ENCODE measurements at places on chromosomes 7 and 10.

GRCh38 chr7:16652240-16652583 lies 6.2 kb downstream of the BZW2 start:
- no peak for DNase-seq

- DNase-seq, result no peak
Observed at GRCh38 chr7:45685619-45686240, 111.6 kb downstream of the ADCY1 start.

DNA sequence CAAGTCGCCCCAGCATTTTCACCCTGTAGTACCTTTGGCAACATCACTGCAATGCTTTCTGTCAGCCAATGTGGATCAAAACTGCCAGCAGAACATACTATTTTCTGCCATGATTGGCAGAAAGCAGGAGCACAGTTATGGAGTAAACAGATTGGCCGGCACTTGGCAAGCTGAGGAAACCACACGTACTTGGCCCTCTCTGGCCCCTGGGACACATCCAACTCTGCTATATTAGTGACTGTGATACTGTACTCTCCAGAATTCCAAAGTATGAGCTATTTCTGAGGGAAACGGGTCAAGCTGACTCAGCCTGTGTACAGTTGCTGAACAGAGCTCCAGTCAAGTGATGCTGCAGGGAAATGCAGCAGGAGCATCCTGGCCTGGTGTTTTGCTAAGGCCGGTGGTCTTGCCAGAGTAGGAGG lies 39.8 kb upstream of the LANCL2 start:
- DNase-seq, result no peak

GRCh38 chr10:14102056-14102455 lies 228.7 kb downstream of the FRMD4A start:
- DNase-seq, result no peak

GRCh38 chr10:32263300-32263699 lies 83.7 kb downstream of the EPC1 start:
- DNase-seq, result no peak

DNA sequence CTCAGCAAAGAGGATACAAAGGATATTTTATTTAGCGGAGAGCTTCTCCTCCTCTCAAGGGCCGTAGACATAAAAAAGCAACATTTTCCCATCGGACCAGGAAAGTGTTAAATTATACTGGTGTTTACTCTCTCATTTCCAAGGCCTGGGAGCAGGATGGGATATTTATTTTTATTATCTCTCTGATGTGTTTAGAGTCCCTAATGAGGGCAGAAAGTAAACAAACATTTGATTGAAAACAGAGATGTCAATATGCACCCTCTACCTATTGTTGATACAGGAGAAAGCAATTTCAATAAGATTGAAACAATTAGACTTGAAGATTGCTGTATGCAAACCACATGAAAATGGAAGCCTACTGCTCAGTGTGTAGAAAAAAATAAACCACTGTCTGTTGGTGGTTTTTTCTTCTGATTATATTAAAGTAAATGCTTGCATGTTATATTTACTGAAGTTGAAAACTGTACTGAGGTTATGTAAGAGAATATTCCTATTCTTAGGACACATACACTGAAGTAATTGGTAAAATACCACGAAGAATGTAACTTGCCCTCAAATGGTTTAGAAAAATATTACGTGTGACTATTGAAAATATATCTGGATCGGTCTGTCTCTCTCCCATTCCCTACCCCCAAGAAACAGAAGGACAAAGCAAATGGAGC lies 59.3 kb downstream of the ATXN7L1 start:
- no peak for DNase-seq

DNA sequence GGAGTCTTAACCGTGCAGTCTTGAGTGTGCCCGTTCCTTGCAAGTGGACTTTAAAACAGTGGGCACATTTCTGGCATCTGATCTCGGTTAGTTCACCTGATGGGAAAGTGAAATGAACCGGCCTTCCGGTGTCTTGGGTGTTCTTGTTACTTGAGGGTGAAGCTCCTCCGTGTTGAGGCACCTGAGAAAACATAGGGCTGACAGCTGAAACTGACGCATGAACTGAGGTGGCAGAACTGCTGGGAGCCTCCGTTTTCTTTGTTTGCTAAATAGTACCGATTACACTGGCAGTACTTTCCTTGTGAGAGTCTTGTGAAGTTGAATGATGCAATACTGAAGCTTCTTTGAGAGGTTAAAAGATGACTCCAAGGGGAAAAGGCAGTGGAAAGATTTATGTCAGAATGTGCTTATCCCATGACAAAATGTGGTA lies 62.8 kb upstream of the SAMD8 start:
- no peak for DNase-seq

DNA sequence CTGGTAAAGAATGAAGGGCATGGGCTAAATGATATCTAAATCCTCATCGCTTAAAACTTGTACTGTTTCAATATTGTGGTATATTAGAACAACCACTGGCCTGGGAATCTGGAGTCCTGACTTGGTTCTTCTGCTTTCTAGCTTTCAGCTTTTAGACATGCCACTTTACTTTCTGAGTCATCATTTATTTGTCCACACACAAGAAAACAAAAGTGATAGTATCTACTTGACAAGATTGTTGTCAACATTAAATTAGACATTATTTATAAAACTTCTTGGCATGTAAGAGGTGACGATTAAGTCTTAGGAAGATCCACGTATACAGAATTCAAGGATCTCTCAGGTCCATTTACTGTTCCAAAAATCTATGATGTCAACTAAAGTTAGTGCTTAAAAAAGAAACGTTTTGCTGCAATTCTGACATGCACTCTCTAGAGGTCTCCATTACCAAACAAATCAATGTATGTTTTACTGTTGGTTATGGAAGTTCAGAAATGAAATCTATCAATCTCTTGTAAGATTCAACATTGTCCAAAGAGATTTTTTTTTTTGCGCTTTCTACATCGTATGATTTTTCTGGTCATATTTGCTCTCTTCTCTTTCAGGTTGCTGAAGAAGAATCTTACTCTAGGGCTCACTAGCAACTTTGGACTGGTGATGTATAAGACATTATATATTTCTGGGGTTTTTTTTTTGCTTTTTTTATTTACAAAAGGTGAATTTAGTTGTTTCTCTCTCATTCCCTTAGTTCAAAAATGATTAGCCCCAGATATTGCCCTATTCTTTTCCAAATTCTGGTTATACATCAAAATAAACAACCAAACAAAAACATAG lies 53.6 kb upstream of the DYNC1I1 start:
- DNase-seq, result no peak

- no peak for DNase-seq
Observed at GRCh38 chr7:139899328-139899955, 70.4 kb downstream of the TBXAS1 start.

- no peak for DNase-seq
Observed at GRCh38 chr7:83850941-83851340, 202.0 kb upstream of the SEMA3E start.

GRCh38 chr10:49620841-49621378 lies 7.1 kb downstream of the CHAT start:
- no peak for DNase-seq

DNA sequence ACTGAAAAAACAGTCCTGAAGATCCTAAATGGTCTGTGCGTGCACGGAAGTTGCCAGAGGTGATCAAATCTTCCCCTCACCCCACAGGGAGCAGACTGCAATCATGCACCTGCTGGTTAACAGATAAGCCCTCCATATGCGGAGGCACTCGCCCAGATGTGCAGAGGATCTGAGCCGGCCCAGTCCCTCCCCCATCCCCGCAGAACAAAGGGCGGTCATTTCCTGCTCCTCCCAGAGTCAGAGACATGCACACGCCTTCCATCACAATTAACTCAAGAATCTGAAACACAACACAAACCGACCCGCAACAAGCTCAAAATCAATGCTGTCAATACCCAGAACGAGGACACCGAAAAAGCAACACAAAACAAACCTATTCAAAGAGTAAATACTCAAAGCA lies 24.2 kb downstream of the CRTAC1 start:
- DNase-seq, result no peak

- DNase-seq, result no peak
Observed at GRCh38 chr10:78868456-78868855, 200.3 kb upstream of the ZMIZ1 start.

- DNase-seq, result no peak
Observed at GRCh38 chr7:36045326-36045725, 107.7 kb upstream of the EEPD1 start.

- no peak for DNase-seq
Observed at GRCh38 chr7:76064208-76064970, 16.5 kb downstream of the MDH2 start.

DNA sequence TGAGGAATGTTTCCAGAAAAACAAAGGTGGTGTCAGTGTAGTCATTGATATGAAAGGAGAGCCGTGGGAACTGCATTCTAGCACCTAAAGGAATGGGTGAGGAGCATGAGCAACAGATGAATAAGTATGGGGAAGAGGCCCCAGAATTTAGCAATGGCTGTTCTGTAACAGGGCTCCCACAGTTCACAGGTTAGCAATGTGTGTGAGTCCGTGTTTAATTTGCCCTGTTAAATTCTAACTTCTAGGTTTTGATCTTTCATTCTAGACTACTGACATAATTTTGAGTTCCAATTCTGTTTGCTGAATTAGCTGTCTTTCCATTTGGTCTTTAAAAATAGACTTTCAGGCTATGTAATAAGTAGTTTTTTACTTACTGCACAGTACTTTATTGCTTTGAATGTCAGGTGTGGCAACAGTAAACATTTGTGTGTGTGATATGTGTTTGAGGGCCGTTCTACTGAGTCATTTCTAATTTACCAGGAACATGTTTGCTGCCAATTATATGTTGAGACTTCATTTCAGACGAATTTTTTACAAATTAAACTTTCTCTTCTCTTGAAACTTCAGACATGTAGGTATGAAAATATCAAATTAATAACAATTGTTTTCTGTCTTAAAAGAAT lies 8.8 kb downstream of the STK17A start:
- no peak for DNase-seq

DNA sequence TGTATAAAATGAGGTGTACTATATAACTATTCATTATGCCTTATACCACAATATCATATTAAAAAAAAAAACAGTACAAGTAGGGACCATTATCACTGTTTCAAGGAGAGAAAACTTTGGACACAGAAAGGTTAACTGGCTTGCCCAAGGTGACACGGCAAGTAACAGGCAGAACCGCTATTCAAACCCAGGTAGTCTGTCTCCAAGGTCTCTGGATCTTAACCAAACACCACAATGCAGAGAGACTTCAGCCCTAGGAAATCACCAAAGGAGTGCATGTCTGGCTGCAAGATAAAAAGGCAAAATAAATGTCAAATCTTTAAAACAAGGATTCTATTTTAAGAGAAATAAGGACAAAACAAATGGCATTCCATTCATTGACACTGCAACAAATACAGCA lies 56.3 kb downstream of the CADPS2 start:
- no peak for DNase-seq

GRCh38 chr10:49220031-49220430 lies 31.8 kb upstream of the TMEM273 start:
- no peak for DNase-seq

DNA sequence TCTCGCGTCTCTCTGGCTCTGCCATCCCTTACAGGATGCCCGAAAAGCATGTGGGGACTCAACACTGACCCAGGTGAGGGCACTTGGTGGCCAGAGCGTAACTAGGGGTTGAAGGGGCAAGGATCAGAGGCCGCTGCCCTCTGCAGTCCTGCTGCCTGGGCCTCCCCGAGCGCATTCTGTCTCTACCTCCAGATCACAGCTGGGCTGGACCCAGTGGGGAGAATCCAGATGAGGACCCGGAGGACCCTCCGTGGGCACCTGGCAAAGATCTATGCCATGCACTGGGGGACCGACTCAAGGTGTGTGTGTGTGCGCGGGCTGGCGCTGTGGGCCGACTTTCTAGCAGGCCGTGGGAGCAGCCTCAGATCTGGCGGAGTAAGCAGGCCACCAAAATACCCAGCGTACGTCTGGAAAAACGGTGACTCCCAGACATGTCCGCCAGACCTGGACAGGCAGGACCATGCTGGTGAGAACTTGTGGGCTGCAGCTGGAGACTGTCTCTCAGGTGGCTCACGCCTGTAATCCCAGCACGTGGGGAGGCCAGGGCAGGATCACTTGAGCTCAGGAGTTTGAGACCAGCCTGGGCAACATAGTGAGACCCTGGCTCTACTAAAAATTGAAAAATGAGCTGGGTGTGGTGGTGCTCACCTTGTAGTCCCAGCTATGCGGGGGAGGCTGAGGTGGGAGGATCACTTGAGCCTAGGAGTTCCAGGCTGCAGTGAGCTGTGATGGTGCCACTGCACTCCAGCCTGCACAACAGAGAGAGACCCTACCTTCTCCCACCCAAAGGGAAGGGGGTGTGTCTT lies 3.2 kb downstream of the GNB2 start:
- DNase-seq, result no peak

DNA sequence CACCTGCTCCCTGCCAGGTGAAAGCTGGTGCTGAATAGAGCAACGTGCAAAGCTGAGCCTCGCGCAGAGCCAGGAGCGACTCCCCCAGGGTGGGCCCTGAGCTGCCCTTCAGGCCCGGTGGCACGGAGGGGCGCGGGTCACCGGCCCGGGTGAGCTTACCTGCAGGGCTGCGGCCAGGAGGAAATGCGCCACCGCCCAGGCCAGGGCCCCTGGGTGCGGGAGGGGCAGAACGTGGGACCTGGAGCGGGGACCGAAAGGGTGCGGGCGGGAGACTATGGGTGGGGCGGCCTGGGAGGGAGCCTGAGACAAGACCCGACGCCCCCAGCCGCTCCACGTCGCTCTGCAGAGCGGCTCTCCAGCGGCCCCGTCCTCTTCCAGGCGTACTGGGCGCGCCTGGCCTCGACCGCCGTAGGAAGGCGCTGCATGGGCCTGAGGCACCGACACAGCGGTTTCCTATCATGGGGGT lies 122.1 kb downstream of the BTAF1 start:
- no peak for DNase-seq

GRCh38 chr10:88121361-88121760 lies 257.9 kb downstream of the PTEN start:
- DNase-seq, result no peak

GRCh38 chr7:121372376-121373010 lies 23.6 kb downstream of the FAM3C start:
- DNase-seq, result peak; percentile 73

GRCh38 chr10:30028006-30028737 lies 31.2 kb downstream of the JCAD start:
- no peak for DNase-seq

- DNase-seq, result no peak
Observed at GRCh38 chr7:12493407-12493806, 77.1 kb upstream of the SCIN start.

DNA sequence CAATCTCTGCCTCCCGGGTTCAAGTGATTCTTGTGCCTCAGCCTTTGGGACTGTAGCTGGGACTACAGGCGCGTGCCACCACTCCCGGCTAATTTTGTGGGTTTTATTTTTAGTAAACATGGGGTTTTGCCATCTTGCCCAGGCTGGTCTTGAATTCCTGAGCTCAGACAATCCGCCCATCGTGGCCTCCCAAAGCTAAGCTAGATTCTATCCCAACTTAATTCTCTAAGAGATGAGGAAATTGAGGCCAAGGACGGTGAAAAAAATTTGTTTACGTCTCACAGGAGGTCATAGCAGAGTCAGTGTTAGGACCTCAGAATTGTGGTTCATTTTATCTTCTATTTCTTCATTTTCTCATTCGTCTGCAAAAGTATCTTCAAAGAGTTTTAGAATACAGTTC lies 6.1 kb downstream of the CCAR1 start:
- DNase-seq, result no peak

All from GM12878 (cell line).